Activated CD8-positive, alpha-beta memory T cell treated with anti-CD3 and anti-CD28 coated beads, Interleukin-2, amount 50 U/mL, for 4 hours (primary cell): ENCODE measurements at places on chromosomes 1 and 21.

GRCh38 chr1:174874331-174875053 lies 125.3 kb upstream of the CACYBP start:
- no peak for DNase-seq

- no peak for DNase-seq
These were observed 601 bp downstream of the UBE2G2 start for GRCh38 chr21:44800971-44801467.

- no peak for DNase-seq
These were observed 85.0 kb downstream of the PGM1 start for GRCh38 chr1:63678200-63678599.

GRCh38 chr1:32549616-32550015 lies 10.4 kb downstream of the ZBTB8A start:
- no peak for DNase-seq

- DNase-seq: no peak
These were observed 33.9 kb upstream of the CAMK1G start for GRCh38 chr1:209549443-209550205.

- DNase-seq: no peak
These were observed 433.1 kb upstream of the KAZN start for GRCh38 chr1:14165371-14165801.

DNA sequence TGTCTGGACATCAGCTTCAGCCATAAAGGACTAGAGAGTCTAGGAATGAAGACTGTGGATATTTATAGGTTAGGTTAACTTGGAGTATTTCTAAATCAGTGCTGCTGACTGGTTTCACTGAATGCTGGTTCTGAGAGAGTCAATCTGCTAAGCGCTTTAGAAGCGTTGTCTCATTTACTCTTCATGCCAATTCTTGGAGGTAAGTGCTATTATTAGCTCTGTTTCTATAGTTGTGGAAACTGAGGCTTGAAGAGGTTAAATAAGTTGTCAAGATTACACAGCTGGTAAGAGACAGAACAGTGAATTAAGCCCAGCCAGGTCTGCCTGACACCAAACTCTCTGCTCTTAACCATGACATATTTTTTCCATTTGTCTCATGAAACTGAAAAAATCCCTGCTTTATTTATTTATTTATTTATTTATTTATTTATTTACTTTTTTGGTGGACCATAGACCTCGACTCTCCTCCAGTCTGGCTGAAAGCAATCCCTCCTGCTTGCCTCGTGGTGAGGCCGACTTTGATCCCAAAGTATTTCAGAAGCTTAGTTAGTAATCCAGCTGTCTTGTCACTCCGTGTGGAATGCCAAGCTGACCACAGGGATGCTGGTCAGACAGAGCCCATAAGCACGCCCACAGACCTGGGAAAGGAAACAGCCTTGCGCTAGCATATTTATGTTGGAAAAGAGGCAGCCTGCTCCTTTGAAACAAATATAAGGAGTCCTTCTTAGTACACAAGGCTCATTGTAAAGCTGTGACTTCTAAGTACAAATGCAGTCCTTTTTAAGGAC lies 16.9 kb downstream of the NTMT2 start:
- DNase-seq: no peak

GRCh38 chr1:192698731-192699130 lies 62.8 kb downstream of the RGS13 start:
- no peak for DNase-seq

GRCh38 chr1:201902198-201902597 lies 13.5 kb downstream of the SHISA4 start:
- DNase-seq: no peak

DNA sequence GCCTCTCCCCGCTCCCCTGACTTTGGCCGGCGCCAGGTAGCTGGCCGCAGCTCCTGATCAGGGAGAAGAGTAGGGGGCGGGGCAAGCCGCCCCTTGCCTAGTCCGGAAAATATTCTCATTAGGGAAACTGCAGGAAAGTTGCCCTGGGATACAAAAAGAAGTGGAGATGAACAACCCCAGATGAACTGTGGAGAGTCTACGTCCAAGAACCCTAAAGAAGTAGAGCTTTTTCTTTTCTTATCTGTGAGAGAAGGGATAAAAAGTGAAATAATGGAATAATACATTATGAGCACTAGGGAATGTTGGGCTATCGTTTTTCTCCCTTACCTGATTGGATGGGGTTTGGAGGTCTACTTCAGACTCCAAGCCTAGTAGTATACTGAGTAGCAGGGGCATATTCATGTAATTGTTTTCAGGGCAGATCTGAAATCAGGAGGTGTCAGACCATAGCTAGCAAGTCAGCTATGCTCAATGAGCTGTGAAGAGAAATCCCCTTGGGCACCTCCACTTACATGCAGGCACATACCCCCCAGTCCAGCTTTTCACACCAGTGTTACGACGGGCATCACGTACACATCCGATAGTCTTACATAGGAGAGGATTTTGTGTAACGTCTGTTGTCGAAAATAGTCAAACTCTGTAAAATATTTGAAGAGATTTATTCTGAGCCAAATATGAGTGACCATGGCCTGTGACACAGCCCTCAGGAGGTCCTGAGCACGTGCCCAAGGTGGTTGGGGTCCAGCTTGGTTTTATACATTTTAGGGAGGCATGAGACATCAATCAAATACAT lies 1.7 kb upstream of the DUSP10 start:
- DNase-seq: no peak

DNA sequence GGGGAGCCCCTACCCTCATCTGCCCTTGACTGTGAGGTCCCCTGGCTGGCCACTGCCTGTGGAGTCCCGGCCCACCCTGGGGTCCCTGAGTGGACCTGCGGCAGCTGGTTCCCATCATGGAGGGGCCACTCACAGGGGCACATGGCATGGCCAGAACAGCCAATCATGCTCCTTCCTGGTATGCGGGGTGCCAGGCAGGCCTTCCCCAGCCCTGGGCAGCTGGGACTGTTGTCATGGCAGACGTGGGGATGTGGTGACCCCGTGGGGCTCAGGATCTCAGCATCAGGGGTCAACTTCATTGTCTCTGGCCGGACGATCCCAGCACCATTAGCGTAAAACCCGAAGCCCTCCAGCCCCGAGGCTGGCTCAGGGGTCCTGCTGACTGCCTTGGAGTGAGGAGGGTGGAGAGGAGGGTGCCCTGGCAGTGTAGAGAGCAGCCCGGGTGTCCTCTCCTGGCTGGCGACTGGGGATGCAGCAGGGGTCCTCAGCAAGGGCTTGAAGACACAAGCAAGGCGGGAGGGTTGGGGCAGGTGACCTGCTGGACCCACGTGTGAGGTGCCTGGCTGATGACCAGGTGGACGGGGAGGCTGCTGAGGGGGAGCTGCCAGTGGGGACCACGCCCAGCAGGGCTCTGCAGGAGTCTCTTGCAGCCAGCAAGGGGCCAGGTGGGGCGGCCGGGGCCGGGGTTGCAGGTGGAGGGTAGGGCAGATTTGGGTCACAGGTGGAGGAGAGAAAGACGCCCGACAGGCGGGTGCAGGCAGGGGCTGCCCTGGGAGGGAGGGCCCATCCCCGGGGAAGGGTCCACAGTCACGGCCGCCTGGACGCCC lies 45.1 kb downstream of the TRIM11 start:
- DNase-seq: no peak

- no peak for DNase-seq
These were observed 1182.6 kb upstream of the B3GALT2 start for GRCh38 chr1:194369060-194369459.

- DNase-seq: no peak
These were observed 520.5 kb downstream of the USP25 start for GRCh38 chr21:16250273-16250672.

DNA sequence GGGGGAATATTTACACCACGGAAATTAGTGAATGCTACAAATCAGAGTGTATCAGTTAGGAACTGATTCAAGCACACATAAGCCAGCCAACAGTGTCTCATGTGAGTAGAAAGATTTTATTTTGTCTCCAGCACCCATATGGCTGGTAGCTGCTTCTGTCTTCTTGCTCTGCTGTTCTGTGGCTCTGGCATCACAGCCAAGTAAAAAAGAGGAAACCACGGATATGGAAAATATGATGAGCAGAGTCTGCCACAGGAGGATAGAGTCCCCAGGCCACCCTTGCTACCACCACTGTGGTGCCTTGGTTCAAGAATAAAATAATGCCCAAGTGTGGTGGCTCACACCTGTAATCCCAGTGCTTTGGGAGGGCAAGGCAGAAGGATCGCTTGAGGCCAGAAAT lies 53.6 kb upstream of the SPOCD1 start:
- no peak for DNase-seq

GRCh38 chr1:41754540-41754939 lies 164.2 kb downstream of the HIVEP3 start:
- DNase-seq: peak; percentile 54

GRCh38 chr1:59070610-59071009 lies 226.3 kb upstream of the FGGY start:
- no peak for DNase-seq

- no peak for DNase-seq
These were observed 21.5 kb downstream of the NPHP4 start for GRCh38 chr1:5970610-5971273.

DNA sequence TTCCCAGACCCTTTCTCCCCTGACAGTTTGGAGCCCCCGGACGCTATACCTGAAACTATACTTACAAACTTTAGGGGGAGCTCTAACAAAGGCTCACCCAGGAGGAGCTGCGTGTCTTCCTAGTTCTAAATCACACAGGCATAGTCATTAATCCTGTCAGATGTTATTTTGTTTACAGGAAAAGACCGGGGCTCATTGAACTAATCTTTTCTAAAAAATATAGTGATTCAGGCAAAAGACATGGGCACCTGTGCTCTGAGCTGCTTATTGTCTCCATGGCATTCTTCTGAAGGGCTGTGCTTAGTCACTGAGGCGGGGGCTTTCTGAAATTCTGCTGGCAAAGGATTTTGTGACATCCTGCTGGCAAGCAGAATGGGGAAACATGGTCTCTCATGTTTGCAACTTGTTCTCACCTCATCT lies 1577.0 kb downstream of the NCAM2 start:
- DNase-seq: no peak

DNA sequence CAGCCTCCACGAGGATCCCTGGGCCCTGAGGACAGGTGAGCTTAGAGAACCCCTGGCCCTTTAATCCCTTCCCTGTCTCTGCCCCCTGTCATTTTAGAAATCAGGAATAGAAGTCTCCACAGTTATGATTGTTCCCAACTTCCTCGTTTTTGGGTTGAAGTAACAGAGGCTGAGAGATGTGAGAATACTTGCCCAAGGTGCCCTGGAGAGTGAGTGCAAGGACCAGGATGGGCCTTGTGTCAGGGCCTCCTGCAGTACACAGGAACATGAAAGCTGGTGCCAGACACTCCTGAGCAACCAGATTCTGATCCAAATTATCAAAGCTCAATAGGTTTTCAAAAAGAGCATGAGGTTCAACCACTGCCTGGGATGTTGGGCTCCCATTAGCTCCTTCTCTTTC lies 10.1 kb downstream of the HLX start:
- DNase-seq: no peak

DNA sequence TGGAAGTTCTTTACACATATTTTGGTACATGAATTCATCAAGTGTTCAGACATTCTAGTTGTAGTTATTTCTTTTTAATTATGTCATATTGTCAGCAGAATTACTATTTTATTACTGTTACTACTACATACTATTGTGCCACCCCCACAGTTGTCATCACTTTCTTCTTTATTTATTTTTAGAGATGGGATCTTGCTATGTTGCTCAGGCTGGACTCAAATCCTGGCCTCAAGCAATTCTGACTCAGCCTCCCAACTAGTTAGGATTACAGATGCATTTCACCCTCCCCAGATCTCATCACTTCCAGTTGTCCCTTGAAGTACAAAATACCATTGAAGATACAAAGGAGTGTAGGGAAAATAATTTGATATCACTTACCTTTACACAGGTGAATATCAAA lies 258.0 kb downstream of the KCTD3 start:
- DNase-seq: no peak

- no peak for DNase-seq
These were observed 26.9 kb upstream of the H6PD start for GRCh38 chr1:9207715-9208114.

DNA sequence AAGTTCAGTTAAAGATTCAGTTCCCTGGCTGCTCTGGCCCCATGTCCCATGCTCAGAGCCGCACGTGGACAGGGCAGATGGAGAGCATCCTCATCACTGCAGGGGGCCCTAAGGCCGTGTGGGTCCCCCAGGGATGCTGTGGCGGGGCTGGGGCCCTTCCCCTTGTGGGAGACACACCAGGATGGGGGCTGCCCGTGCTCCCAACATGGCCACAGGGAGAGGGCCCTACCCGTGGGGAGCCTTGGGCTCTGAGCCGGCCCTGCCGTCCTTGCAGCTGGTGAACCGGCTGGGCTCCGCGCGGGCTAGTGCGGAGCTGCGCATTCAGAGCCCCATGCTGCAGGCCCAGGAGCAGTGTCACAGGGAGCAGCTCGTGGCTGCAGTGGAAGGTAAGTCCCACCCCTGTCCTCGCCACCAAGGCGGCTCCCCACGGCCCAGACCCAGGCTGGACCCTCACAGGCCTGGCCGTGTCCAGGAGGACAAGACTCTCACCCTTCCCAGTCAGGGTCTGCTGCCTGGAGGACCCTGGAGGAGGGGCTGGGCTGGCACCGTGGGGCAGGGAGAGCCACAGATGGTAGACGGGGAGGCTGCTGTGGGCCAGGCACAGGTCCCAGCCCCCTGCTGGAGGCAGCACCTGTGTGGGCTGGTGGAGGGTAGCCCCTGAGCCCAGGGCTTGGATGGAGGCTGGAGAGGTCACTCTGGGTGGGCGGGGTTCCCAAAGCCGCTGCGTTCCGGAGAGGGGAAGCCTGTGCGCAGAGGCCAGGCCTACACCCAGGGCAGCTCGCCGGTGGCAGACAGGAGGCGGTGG lies 53.8 kb downstream of the TRIM11 start:
- DNase-seq: no peak

DNA sequence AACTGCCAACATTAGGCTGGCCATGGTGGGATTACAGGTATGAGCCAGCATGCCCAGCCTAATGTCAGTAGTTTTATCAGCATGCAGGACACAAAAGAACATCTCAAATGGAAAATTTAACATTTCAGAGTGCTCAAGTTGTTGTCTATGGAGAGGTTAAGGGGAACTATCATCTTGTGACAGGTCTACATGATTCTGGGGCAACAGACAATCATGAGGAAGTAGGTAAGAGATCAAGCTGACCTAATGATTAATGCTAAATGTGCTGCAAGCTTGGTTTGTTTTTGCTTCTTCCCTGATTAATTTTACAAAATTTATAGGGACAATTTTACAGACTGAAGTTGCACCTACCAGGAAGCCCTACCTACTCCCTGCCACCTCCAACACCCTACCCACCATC lies 36.6 kb downstream of the FMO4 start:
- DNase-seq: no peak
